ENCODE measurements at places on chromosomes 12 and 14.

DNA sequence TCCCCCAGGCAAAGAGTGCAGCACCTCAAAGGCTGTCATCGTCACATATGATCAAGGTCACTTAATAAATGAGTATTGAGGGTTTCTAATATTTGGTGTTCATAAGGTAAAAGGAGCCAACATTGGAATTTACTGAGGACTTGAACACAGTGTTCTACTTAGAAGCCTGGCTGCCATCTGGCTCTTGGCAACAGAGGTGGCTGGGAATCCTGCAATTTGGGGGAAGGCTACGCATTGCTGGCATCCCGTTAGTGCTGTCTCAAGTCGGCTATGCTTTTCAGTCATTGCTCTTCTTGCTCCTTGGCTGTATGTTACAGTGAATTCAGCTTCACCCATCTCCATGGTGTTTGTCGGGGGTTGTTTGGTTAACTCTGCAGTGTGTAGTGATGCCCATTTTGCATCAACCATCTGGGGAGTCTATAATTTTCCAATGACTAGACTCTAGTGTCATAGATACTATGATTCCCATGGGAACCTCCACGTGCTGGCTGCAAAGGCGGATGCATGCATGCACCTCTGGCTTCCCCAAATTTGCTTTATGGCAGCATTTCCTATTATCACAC is 12.9 kb upstream of the SLC24A4 start:
- no peak for DNase-seq

GRCh38 chr14:68439676-68440075 is 353.2 kb downstream of the ZFP36L1 start:
- DNase-seq: no peak

DNA sequence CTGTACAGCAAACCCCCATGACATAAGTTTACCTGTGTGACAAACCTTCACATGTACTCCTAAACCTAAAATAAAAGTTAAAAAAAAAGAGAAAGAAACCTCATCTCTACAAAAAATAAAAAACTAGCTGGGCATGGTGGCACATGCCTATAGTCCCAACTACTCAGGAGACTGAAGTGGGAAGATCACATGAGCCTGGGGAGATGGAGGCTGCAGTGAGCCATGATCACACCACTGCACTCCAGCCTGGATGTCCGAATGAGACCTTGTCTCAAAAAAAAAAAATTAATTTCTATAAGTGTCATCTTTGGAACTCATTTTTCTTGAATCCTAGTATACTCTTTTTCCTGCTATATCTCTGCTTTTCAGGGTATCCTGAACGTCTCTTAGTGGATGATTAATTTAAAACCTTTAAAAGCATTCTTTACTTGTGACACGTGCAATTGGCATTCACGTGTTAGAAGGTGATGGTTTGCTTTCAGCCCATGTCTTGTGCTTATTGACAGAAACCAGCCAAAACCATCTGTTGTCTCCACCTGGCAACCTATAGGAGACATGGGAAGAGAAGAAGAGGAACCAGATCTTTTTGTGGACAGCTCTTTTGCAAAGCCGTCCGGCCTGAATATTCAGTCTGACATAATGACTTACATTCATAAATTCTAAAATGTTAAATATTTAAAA is 30.6 kb upstream of the PPFIBP1 start:
- no peak for DNase-seq

GRCh38 chr12:65943388-65944137 is 119.3 kb downstream of the HMGA2 start:
- no peak for DNase-seq

GRCh38 chr14:99432485-99432884 is 48.2 kb downstream of the SETD3 start:
- no peak for DNase-seq

DNA sequence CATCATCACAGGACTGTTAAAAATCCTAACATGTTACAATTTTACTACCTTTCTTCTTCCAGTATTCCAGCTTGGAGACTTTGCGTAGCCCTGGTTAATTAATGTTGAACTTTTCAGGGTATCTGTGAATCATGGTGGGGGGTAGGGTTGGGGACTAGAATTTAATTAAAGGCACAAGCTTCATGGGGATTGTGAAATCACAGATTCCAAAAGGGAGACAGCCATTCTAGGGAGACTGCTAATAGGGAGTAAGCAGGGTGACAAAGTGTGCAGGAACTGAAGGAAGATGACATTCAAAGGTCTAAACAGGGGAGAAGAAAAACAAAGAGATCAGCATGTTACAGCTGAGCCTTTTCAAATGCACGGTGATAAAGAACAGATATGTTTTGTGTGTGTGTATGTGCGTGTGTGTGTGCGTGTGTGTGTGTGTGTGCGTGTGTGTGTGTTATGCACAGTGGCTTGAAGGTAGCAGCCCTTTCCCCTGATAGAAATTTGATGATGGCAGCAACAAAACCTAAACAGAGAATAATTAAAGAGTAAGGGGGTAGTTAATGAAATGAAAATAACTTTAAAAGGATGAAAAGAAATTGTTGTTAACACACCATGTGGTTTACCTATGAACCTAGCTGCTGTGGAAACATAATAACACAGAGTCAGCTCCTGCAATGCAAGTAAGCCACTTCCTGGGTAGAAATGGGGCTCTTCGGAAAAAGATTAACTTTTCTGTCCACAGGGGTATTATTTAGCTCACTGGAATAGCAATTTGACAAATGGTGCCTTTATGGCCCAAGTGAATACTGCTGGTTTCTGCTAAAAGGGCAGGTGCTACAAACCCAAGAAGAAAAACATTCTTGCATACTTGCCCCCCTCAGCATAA is 581.7 kb downstream of the DIO2 start:
- DNase-seq: no peak

DNA sequence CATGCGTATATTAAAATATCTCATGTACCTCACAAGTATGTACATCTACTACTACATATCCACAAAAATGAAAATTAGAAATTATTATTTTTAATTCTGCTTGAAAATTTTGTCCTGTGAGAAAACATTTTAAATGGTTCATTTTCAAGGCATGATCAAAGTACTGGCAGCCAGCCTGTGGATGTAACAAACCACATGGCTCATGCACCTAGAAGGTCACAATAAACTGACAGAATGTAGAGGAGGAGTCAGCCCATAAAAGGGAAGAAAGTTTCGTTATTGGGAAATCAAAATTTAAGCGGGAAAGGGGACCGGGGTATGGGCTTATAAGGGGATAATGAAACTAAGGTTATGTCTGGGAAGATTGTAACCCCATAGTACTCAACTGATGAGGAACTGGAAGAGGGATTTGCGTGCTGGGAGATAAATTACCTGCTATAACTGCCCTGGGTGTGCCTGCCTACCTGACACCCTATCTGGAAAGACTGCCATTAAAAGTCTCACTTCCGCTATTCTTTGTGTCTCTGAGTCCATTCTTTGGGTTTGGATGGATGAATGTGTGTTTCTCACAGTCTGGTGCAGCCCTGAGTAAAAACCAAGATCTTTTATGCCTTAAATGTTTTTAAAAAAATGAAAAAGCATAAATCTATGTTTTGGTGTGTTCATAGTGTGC is 62.2 kb upstream of the PCED1B start:
- DNase-seq: no peak

DNA sequence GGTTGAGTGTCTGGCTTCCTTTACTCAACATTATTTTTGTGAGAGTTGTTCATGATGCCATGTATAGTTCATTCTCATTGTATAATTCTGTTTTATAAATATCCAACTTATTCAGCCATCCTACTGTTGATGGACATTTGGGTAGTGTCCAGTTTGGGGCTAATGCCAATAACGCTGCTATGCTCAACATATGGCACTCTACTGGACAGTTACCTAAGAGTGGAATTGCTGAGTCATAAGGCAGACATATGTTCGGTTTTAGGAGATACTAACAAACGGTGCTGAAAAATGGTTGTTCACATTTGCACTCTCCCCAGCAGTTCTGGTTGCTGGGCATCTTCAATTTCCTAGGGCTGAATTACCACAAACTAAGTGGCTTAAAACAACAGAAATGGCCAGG is 28.7 kb upstream of the P2RX4 start:
- DNase-seq: no peak

GRCh38 chr12:97292588-97292987 is 170.0 kb upstream of the RMST start:
- no peak for DNase-seq

- DNase-seq: no peak
Observed at GRCh38 chr14:30849983-30850382, 24.4 kb upstream of the COCH start.

- DNase-seq: no peak
Observed at GRCh38 chr12:119730381-119730780, 62.4 kb downstream of the PRKAB1 start.

DNA sequence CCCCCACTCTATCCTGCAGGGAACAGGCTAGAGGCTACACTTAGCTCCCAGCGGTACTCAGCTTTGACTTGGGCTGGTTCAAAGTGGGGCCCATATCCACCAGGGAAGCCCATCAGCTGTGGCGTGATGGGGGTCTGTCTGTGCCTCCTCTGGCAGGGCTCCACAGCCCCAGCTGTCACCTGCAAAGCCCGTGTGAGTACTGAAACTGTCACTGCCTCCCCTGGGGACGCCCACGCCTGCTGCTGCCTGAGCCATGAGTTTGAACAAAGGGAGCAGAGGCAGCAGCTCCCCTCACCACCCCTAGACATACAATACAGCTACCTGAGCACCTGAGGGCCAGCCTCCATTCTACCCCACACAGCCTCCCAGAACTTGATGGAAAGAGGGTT is 5.0 kb downstream of the REM2 start:
- no peak for DNase-seq

- DNase-seq: no peak
Observed at GRCh38 chr12:17976202-17976601, 113.8 kb downstream of the RERGL start.

DNA sequence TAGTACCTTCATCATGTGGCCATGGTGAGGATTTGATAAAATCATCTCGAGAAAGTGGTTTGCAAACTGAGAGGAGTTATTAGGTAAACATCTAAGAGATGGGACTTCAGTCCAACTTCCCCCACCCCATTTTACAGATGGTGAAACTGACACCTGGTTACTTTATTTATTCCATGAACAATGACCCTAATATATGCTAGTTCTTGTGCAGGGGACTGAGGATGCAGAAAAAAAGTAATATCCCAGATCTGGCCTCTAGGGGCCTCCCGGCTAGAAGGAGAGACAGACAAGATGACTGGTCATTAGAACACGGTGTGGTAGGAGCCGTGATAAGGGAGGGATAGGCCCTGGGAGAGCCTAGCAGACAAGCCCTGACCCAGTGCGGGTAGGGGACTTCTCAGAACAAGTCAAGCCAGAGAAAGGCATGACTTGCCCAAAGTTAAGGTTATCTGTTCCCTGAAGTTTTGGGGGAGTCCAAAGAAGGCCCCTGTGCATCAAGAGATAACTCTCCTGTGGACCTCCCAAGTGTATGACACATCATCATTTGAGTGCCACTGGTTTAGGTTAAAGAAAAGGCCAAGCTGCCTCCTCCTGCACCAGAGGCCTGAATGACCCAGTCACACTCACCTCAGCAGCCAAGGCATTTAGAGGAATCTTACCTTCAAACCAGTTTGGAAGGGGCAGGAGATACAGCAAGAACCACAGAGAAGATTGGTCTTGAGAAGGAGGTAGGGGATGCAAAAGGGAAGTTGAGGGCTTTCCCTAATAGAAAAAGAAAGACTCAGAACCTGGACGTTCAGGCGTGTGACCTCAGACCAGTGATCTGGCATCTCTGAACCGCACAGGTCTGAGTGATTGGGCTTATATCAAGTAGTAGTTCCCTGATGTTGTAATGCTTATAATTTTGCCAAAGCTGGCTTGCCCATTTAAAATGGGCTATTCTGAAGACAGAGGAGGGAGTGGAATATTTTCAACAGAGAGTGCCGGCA is 1.6 kb downstream of the CMKLR1 start:
- no peak for DNase-seq

GRCh38 chr12:104896146-104896545 is 61.9 kb downstream of the SLC41A2 start:
- DNase-seq: no peak

- DNase-seq: no peak
Observed at GRCh38 chr12:52473768-52474167, at the start of gene KRT6C. TSS of gene KRT6C (minus strand) at chr12:52473805. CDS start at chr12:52473737, 68 bp downstream.

DNA sequence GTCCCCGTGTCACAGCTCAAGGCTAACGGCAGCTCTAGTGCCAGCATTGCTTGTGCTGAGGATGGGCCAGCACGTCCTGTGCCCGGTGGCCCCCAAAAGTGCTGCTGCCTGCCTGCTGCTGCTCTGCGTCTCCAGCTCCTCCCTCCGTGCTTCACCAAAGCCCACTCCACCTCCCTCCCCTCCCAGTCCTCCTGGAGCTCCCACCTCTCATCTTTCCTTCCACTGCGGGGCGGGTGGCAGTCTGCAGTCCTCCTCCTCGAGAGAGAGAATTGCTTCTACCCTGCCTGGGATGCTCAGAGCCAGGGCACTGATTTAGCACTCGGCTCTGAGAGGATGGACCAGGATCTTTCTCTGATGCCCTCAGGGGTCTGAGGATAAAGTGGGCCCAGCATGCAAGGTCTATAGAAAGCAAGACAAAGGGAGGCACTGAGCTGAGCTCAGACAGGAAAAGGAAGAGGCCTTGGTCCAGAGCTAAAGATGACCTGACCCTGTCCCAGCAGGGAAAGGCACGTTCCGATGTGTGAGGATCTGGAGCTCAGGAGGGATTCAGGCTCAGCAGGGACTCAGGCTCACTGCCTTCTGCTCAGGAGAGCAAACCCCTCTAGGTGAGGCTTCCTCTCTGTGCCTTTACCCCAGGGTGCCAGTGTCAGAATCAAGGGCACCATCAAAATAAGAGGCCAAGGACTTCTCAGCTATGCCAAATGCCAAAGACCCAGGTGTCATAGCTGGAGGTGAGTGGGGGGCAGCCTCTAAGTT is 113.1 kb upstream of the FKBP4 start:
- no peak for DNase-seq

- no peak for DNase-seq
Observed at GRCh38 chr12:95182868-95183415, 34.3 kb downstream of the FGD6 start.

DNA sequence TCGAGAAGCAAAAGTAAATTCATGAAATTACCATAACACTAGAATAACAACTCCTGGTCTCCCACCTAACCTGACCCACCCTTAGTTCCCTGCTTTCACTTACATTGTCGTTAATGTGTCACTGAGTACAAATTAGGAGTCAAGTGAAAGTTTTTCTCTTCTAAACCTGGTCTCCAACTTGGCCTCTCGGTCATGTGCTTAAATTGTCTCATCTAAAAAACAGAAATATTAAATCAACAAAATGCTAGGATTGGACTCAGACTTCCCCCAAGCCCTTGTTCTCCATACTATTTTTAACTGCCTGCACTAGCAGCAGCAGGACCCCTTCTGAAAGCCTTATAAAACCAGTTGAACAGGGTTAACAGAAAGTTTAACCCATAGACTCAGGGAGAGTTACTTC is 1.8 kb upstream of the BTG1 start:
- DNase-seq: no peak

GRCh38 chr14:77043177-77043983 is 14.9 kb upstream of the IRF2BPL start:
- no peak for DNase-seq

Measured in body of pancreas (tissue), 4 donors.